Kidney epithelial cell (primary cell): ENCODE measurements at places on chromosomes 1 and 21. TPM values are rescaled to one million over a fixed set of nuclear protein-coding genes. Genes with fewer than 3 reads are reported as not detected.

The LEFTY1 gene
- total RNA-seq, result not detected in 2 replicates

The CA14 gene
- total RNA-seq, result not detected in 2 replicates

GRCh38 chr1:19205403-19205802 lies 4.7 kb downstream of the UBR4 start:
- DNase-seq, result no peak

The ATAD3C gene
- 0.38 and 0.75 TPM in 2 replicates for total RNA-seq

DNA sequence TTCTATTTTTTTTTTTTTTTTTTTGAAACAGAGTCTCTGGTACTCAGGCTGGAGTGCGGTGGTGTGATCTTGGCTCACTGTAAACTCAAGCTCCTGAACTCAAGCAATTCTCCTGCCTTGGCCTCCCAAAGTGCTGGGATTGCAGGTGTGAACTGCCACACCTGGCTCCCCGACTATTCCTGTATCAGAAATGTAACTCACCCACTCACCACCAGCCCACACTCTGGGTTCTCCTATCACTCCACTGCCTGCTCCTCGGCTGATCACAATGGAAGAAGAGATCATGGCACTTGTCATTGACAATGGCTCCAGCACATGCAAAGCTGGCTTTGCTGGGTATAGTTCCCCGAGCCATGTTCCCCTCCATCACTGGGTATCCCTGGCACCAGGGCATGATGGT lies 15.9 kb downstream of the RABIF start:
- DNase-seq, result no peak

GRCh38 chr1:61282387-61282786 lies 200.0 kb downstream of the NFIA start:
- DNase-seq, result no peak

DNA sequence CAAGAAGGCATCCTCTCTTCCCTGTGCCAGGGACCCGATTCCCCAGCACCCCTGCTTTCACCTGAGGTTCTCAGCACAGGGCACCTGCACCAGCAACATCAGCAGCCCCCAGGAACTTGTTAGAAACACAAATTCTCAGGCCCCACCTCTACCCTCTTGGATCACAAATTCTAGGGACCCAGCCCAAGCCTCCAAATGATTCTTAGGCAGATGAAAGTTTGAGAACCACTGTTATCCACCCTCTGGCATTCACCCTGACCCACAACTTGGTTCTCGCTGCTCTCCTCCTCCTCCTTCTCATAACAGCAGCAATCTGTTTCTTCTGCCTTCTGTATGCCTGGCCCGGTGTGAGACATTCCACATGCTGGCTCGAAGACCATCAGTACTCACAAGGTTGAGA lies 60.3 kb upstream of the HIVEP3 start:
- no peak for DNase-seq

- DNase-seq, result no peak
These were observed 15.9 kb downstream of the RNU5D-1 start for GRCh38 chr1:44714944-44715571.

DNA sequence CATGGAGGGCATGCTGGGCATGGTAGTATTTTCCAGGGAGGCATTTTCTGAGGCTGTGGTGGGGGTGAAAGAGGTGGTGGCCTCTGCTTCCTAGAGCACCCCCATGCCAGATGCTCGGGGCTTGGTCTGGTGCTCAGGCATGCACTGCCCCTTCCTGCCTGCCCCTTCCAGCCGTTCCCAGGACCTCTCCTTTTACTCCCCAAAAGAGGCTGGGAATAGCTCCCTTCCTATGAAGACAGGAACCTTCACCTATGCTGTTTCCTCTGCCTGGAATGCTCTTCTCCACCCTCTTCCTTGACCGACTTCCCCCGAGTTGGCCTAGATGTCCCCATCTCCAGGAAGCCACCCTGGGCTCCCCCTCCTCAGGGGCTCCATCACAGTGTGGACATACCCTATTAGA lies 9.1 kb downstream of the EDN2 start:
- DNase-seq, result no peak

The OR10J1 gene
- not detected in 2 replicates for total RNA-seq

GRCh38 chr1:227066999-227067398 lies 126.9 kb downstream of the COQ8A start:
- no peak for DNase-seq

The PYCR2 gene
- 38.1 and 51.2 TPM in 2 replicates for total RNA-seq

The CNKSR1 gene
- 15.2 and 16.8 TPM in 2 replicates for total RNA-seq

The RNF186 gene
- not detected in 2 replicates for total RNA-seq

GRCh38 chr21:40902993-40903392 lies 56.0 kb upstream of the DSCAM start:
- no peak for DNase-seq

DNA sequence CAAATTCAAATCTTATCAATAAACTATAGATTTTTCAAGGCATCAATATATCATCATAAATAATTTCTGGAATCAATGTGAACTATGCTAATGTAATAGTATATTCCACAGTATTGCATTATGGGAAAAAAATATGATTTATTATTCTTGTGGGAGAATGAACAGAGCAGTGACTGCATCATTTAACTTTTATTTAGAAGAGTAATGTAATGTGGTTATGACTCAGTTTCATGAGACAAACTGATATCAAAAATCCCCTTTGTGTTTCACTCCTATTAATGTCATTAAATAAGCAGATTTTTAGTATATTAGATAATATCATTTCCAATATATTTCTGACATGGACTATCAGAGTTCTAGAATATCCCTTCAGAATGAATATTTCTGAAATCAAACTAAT lies 187.6 kb downstream of the LRRC40 start:
- DNase-seq, result no peak

- no peak for DNase-seq
These were observed 22.4 kb downstream of the VTCN1 start for GRCh38 chr1:117188170-117188815.

DNA sequence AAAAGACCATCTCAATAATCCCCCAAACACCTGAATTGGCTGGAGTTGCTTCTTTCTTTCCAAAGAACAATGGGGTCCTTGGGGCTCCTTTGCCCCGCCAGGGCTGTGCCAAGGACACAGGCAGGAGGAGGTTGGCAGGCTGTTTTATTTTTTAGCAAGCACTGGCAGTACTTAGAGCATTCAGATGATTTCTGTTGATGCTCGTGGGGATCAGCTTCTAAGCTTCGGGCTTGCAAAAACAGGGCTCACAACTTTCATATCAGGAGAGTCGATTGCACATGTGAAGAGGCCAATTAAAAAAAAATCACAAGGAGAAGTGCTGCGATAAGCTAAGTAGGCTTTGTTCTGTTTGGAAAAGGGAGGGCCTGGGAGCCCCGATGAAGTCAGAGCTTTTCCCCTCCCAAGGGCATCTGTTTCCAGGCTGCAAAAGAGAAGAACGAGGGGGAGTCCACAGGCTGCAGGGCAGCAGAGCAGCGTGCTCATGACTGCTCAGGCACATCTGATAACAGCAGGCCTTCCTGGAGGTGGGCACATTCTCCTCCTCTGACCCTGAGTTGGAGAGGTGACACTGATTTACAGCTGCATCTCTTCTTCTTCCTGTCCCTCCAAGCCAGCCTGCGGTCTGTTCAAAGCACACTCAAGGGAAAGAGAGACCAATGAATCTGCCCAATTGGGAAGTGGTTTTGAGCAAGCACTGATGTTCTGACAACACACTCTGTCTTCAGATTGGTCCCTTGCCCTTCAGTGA lies 27.3 kb upstream of the BCAR3 start:
- DNase-seq, result no peak

The USH2A gene
- total RNA-seq, result not detected in 2 replicates

- peak; percentile 94 for DNase-seq
These were observed 28.1 kb upstream of the RNF19B start for GRCh38 chr1:32992489-32993323.

The CSMD2 gene
- 0.48 and 0.75 TPM in 2 replicates for total RNA-seq

The TRIM67 gene
- total RNA-seq, result 0.14 and 0.63 TPM in 2 replicates

GRCh38 chr1:72366466-72366865 lies 84.1 kb upstream of the NEGR1 start:
- peak; percentile 48 for DNase-seq
